D341Med (cell line): ENCODE measurements at places on chromosomes 16 and 17.
A peak's percentile ranks its signal among the peaks of the same experiment; 100 is the strongest.

- no peak for DNase-seq
Measured at GRCh38 chr17:47291242-47291873, 32.4 kb upstream of the EFCAB13 start.

- DNase-seq: no peak
Measured at GRCh38 chr16:58038219-58038641, 12.7 kb downstream of the MMP15 start.

GRCh38 chr17:82403662-82404660, 14.2 kb upstream of the HEXD start:
- DNase-seq: no peak

DNA sequence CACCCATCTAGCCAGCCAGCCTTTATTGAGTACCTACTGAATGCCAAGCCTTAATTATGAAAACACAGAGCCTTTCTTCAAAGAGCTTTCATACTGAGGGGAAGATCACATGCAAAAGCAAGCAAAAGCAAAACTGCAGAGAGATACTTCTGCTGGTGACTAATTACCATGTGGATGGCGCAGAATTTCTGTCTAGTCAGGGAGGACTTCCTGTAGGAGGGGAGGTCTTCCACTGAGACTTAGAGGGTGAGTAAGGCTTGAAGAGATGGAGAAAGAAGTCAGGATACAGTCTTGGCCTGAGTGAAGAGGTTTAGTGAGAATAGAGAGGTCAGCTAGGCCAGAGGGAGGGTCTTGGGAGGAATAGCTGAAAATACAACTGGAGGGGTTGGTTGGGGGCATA, 53.9 kb upstream of the CCL2 start:
- DNase-seq: no peak

GRCh38 chr17:61444831-61445230, 7.4 kb upstream of the TBX4 start:
- no peak for DNase-seq

GRCh38 chr17:42055496-42055895, 5.1 kb upstream of the C17orf113 start:
- no peak for DNase-seq

- DNase-seq: no peak
Measured at GRCh38 chr17:37389160-37389559, 13.4 kb downstream of the C17orf78 start.

- DNase-seq: no peak
Measured at GRCh38 chr17:46143827-46144236, 49.4 kb downstream of the KANSL1 start.

- DNase-seq: peak; percentile 75
Measured at GRCh38 chr16:30032083-30032819, 1.2 kb upstream of the TLCD3B start.

- peak; percentile 79 for DNase-seq
Measured at GRCh38 chr16:85652431-85653221, 36.1 kb downstream of the GINS2 start.

- no peak for DNase-seq
Measured at GRCh38 chr16:66121466-66121865, 245.0 kb upstream of the CDH5 start.

GRCh38 chr17:19298569-19299213, 61.5 kb downstream of the EPN2 start:
- DNase-seq: no peak

DNA sequence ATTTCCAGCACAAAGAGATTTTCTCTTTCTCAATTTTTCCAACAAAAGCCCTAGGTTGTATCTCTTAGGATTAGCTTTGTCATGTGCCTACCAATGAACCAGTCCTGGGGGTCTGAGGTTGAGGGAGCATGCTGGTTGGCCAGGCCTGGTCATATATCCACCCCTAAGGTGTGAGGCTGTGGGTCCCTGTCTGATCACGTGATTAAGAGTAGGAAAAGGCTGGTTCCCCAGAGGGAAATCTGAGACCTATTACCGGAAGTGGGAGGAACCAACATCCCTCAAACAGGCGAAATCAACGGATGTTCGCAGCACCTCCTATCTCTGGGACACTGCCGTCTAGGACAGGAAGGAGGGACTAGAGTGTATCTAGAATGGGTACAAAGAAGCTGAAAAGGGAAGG, 185.7 kb upstream of the IRX5 start:
- no peak for DNase-seq

DNA sequence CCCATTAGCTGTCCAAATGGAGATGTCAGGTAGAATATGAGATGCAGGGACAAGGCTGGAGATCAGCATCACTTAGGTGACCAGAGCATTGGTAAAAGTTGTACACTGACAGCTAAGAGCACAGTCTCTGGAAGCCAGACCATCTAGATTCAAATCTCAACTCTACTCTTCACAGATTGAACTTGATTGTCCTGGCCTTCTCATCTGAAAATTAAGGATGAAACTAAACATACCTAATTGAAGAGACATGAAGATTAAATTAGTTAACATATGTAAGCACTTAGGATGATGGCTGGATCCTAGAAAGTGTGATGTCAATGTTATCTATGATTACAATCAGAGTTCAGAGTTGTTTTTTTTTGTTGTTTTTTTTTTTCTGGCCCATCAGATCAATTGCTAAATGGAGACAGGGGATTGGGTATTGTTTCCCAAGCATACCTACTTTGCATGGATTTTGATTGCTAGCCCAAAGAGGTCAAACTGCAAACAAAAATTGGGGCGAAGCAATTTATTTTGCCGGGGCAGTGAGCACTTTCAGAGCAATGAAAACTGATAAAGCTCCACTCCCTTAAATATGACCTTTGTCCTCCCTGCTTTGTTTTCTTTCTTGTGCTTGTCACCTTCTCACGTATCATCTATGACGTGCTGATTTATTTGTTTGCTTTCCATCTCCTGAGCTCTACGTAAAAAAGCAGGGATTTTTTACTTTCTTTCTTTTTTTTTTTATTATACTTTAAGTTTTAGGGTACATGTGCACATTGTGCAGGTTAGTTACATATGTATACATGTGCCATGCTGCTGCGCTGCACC, 217.6 kb upstream of the CPHXL start:
- no peak for DNase-seq

GRCh38 chr17:15913826-15914225, 31.1 kb upstream of the ADORA2B start:
- DNase-seq: no peak

GRCh38 chr17:48144976-48145798, 37.6 kb downstream of the SNX11 start:
- DNase-seq: no peak

DNA sequence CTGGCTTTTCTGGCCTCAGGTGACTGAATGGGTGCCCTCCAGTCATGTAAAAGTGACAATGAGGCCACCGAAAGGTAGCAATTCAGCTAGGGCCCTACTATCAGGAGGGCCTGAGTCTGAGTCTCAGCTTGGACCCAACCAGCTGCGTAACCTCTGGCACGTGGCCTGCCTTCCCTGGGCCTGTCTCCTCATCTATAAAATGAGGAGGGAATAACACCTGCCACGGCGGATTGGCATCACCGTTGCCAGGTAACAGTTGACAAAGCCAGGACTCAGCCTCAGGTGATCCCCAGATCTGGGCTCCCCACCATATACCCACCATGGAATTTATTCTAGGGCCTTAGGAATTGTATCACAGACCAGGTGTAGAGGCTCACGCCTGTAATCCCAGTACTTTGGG, 217.1 kb downstream of the KATNIP start:
- DNase-seq: no peak

- DNase-seq: no peak
Measured at GRCh38 chr16:10625595-10626357, 45.4 kb upstream of the EMP2 start.

DNA sequence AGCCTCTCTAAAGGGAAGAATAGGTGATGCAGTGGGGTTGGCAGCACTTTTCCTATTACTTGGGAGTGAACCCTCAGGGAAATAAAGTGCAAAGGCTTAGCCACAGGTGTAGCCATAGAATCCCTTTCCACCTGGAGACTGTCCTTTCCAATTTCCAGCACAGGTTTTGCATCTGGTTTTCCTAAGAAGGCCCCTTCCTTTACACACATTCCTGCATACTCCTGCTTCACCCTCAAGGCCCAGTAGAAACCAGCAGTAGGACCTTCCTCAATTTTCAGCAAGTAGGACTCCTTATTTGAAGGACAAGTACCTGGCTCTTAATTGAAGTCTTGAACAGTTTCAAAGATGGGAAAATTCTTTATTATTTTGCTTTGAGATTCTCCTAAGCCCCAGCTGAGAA, 171.8 kb upstream of the TBX2 start:
- no peak for DNase-seq

GRCh38 chr16:31869511-31870201, 4.0 kb upstream of the ZNF267 start:
- DNase-seq: no peak

- no peak for DNase-seq
Measured at GRCh38 chr16:19555938-19556771, 652 bp downstream of the VPS35L start.

DNA sequence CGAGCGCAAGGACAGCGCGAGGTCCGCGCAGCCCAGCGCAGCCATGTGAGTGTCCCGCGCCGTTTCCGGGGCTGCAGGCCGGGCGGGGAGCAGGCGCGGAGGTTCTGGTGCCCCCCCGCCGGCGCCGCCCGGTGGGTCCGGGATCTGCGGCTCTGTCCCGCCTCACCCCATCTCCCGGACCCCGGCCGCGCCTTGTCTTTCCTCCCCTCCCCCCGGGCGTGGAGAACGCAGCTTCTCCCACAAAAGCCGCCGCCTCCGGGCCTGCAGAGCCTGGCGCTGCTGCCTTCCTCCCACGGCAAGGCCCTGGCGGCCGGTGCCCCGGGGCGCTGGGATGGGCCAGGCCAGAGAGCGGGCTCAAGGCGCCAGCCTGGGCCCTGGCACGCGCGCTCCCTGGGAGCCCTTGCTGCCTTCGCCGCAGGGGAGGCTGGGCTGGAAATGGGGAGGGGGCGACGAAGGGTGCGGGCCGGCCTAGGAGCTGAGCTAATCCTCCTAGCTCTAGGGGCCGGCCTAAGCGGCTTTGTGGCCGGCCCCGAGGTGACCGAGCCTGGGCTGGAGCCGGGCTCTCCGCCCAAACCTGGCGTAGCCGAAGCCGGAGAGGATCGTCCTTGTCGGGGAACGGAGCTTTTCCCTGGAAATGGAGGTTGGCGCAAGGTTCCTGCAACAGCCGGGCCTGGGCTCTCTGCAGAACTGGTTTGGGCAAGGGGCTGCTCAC, 397 bp downstream of the RIPOR1 start:
- peak; percentile 78 for DNase-seq

- DNase-seq: no peak
Measured at GRCh38 chr16:87851601-87852000, 17.7 kb downstream of the SLC7A5 start.

- DNase-seq: no peak
Measured at GRCh38 chr16:2819939-2820835, 3.1 kb downstream of the PRSS21 start.

GRCh38 chr17:3732210-3732621, 8.5 kb downstream of the HASPIN start:
- DNase-seq: no peak

GRCh38 chr16:27317320-27317719, 3.5 kb downstream of the IL4R start:
- DNase-seq: no peak

- no peak for DNase-seq
Measured at GRCh38 chr17:74571621-74572270, 4.4 kb upstream of the CD300H start.

DNA sequence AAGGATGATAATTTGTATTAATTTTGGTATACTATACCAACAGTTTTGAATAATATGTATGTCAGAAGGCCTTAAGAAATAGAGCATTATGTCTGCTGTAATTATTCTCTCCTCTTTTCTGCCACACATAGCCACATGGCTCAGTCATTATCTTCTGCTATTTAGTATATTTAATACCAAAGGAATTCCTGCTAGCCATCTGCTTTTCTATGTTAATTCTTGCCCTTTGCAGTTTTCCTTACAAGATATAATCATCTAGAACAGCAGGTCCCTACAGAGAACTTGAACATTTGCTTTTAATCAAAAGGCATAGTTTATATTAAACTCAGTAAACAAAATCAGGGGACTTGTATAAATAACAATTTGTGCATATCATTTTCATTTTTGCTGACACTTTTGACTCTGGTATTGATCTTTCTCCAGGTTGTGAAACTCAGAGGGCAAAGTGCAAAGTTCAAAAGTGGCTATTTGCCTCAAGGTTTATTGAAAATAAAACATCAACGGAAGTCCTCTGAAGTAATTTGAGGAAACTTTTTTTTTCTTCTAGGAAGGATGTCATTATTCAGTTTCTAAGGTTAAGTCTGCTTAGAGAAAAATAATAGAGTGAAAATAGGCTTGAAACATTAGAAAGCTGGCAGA, 702.0 kb downstream of the KCNJ2 start:
- peak; percentile 33 for DNase-seq

DNA sequence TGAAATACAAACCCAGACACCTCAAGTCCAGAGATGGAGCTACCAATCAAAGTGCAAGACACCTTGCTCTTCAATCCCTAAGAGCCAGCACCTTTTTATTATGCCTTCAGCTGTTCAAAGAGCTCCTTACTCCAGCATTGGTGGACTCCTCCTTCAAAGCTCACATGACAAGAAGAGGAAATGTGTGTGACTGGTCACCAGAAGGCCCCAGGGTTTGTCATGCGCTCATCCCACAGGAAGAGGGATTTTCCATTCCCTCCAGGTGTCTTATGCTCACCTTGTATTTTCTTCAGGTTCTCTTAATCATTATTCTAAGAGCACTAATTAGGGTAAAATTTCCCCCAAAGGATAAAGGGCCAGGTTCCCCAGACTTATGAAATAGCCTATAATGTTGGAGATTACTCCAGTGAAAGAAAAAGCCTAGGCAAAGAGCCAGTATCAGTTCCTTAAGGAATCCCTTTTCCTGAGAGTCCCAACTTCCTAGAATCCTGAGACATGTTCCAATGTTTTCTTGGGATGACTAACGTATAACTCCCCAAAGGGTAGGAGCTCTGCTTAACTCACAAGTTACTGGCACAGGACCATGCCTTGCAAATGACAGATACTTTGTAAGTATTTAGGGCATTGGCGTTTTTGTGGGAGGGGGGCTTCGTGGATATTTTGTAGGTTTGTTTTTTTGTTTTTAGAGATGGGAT, 56.9 kb upstream of the SOX9 start:
- no peak for DNase-seq

DNA sequence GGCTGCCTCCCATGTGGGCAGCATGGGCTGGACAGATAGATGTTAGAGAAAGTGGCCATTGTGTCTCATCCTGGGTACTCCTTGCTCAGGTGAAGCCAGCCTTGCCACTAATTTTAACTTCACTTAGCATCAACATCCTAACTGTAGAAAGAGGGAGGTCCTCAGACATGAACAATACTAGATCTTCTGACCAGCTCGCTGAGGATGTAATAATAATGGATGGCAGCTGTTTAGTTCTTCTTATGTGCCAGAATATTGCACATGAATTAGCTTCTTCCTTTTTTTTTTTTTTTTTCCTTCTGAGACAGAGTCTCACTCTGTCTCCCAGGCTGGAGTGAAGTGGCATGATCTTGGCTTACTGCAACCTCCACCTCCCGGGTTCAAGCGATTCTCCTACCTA, 232.4 kb downstream of the CCDC182 start:
- DNase-seq: no peak

- DNase-seq: no peak
Measured at GRCh38 chr17:15453246-15453645, 14.2 kb downstream of the CDRT4 start.

GRCh38 chr17:67639555-67639954, 78.2 kb upstream of the NOL11 start:
- DNase-seq: no peak
